Karpas-422 (cell line): ENCODE measurements at places on chromosomes 6 and 20.

GRCh38 chr20:16296931-16297330 lies 276.3 kb downstream of the KIF16B start:
- no peak for DNase-seq
- no peak overlapping the region for H3K27ac ChIP-seq
- H3K27me3 ChIP-seq = no peaks in the 10 kb centered on the region
- H3K4me3 ChIP-seq = no peak overlapping the region

DNA sequence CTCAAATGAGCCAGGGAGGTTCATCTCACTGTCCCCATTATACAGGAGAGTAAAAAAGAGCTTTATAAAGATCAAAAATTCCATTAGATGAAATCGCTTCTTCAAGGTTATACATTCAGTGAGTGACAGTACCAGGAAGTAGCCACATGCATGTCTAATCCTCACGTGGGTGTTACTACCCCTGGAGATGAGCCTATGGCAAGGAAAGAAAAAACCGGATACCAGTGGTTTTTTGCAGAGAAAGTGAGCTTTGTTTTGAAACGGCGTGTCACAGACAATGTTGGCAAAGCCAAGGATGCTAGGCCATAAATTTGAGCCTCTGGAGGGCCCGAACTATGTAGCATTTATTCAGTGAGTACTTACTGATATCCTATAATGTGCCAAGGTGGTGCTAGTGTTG lies 215.0 kb upstream of the RIN2 start:
- H3K27ac ChIP-seq = no peak overlapping the region
- H3K4me3 ChIP-seq = no peak overlapping the region
- no peaks in the 10 kb centered on the region for H3K4me1 ChIP-seq
- no peak for DNase-seq

GRCh38 chr6:84764332-84765049 lies at the start of gene TBX18:
Gene TBX18, minus strand, starts transcription at chr6:84764598. Its CDS starts 417 bp downstream, at chr6:84764181.
- no peak for DNase-seq
- no peak within 1 kb of the TSS for H3K4me3 ChIP-seq
- no peak within 1 kb of the TSS for H3K27ac ChIP-seq
- no peaks in the 10 kb centered on the region for H3K4me1 ChIP-seq

DNA sequence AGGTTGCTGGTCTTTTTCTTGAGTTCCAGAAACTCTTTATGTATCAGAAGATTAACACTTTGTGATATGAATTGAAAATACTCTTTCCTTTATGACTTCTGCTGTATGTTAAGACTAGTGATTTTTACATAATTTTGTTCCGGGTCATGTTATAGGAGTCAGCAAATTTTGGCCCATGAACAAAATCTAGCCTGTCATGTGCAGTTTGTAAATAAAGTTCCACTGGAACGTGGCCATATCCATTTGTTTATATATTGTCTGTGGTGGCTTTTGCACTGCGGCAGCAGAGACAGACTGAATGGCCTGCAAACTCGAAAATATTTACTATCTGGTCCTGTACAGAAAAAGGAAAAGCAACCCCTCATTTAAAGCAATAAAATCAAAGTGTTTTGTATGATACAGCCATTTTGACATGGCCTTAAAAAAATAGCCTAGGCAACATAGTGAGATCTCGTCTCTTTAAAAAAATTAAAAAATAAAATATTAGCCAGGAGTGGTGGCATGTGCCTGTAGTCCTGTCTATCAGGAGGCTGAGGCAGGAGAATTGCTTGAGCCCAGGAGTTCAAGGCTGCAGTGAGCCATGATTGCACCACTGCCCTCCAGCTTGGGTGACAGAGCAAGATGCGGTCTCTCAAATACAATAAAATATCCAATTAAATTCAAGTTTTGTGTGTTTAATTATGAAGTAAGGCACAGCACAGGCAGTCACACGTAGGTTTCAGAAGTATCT lies 36.9 kb downstream of the SNX9 start:
- no peaks in the 10 kb centered on the region; the same call in 1 of the 2 replicates for H3K27me3 ChIP-seq
- H3K36me3 ChIP-seq = no peaks in the 10 kb centered on the region
- no peak overlapping the region for H3K27ac ChIP-seq
- no peak overlapping the region for H3K4me3 ChIP-seq
- H3K4me1 ChIP-seq = no peaks in the 10 kb centered on the region

- H3K27ac ChIP-seq = peak overlapping the region; percentile 45; the same call in 1 of the 2 replicates
- peaks cover 24% of the 10 kb centered on the region for H3K4me1 ChIP-seq
- H3K27me3 ChIP-seq = no peaks in the 10 kb centered on the region
- H3K4me3 ChIP-seq = peak overlapping the region; percentile 66; the same call in 1 of the 2 replicates
- DNase-seq = no peak
These were observed 1.6 kb upstream of the RBCK1 start for GRCh38 chr20:406200-407132.

GRCh38 chr6:139820210-139820609 lies 445.8 kb upstream of the CITED2 start:
- DNase-seq = no peak
- H3K4me3 ChIP-seq = no peak overlapping the region
- no peaks in the 10 kb centered on the region for H3K27me3 ChIP-seq
- no peaks in the 10 kb centered on the region for H3K36me3 ChIP-seq
- no peaks in the 10 kb centered on the region for H3K4me1 ChIP-seq

DNA sequence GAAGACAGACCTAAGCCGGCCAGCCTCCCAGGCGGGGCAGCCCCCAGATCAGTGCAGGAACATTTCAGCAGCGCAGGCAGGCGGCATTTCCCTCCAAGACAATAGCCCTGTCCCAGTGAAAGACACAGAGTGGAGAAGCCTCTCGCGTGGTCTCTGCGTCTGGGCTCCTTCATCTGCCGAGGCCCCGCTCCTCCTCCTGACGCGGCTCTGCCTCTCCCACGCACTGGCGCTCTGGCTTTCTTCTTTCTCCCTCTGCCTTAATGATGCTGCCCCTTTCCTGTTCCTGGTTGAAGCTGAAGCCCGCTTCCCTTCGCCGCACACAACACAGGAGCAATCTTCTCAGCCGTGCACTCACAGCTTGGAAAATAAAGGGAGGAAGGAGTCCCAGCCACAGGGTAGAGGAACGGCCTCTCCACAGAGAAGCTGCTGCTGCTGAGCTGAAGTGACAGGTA lies 347.5 kb downstream of the CDH4 start:
- DNase-seq = no peak
- H3K27me3 ChIP-seq = no peaks in the 10 kb centered on the region
- H3K4me1 ChIP-seq = no peaks in the 10 kb centered on the region

- no peak for DNase-seq
- no peak overlapping the region for H3K4me3 ChIP-seq
- no peaks in the 10 kb centered on the region for H3K27me3 ChIP-seq
- no peaks in the 10 kb centered on the region for H3K4me1 ChIP-seq
These were observed 877.3 kb upstream of the MAP3K7 start for GRCh38 chr6:91464201-91464600.

DNA sequence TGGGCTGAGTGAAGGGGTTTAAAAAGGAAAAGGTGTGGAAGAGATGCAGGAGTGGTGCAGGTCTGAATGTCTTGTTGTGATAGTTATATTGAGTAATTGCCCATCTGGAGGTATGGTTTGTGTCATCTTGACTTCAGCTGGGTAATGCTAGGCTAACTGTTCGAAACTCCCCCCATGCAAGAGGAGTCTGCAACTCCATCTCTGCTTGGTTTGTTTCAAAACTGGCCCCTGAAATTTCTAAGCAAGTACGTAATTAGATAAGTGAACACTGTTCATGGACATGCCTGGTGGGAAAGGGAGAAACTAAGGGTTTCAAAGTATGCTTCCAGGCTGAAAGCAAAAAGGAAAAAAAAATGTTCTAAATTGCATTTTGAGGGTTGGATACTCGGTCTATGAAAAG lies 17.1 kb downstream of the TTK start:
- no peaks in the 10 kb centered on the region for H3K4me1 ChIP-seq
- no peak for DNase-seq
- no peak overlapping the region for H3K4me3 ChIP-seq
- H3K27me3 ChIP-seq = no peaks in the 10 kb centered on the region
- H3K36me3 ChIP-seq = peaks cover 66% of the 10 kb centered on the region

DNA sequence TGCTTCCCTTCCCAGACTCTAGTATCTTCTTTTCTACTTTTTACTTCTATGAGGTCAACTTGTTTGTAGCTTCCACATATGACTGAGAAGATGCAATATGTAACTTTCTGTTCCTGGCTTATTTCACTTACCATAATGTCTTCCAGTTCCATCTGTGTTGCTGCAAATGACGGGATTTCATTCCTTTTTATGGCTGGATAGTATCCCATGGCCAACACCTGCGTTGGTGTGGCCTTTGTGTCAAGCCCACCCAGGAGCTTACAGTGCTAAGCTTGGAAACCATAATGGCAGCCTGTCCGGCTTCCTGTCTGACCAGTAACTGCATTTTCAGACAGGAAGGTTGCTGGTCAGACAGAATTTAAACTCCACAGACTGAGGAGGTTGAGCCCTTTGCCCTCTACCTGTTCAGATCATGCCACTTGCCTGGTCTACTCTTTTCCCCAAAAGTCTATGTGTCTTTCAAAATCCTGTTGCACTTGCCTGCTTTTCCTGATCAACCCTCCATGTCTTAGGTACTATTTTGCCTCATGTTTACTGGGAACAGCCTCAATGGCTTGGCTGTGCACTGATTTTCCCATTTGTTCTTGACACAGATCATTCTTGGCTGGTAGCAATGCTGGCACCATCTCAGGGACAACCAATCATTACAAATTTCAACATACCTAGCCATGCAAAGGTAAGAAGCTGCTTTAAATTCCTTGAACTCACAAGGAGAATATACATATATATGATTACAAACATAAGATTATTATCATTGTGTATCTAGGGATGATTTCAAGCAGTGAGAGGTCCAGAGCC lies 114.3 kb upstream of the PLEKHG1 start:
- peaks cover 5% of the 10 kb centered on the region; the same call in 1 of the 2 replicates for H3K4me1 ChIP-seq
- DNase-seq = no peak
- H3K36me3 ChIP-seq = no peaks in the 10 kb centered on the region
- H3K27ac ChIP-seq = no peak overlapping the region

DNA sequence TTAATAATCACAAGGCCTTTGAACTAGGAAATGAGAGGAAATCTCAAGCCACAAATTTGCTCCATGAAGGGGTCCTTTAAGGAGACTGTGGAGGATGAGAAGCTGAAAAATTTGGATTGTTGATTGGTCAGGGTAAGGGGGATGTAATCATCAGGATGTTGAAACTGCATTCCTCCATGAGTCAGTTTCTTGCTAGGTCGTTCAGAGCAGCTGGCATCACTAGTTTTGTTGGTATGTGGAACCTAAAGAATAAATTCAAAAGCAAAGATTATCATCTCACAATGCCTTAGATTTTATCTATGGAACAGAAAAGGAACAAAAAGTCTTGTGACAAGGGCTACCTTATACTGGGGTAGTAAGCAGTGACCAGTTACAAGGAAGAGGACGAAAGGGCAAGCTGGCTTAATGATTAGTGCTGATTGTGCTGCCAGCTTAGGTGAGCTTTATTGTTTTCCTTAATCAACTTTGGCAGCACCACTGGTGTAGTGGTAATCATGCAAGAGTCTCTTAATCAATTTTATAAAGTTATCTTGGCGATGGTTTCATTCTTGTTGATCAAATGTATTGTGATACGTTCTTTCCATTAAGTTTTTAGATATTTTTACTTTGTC lies 36.6 kb downstream of the CRISP2 start:
- H3K36me3 ChIP-seq = no peaks in the 10 kb centered on the region
- H3K4me1 ChIP-seq = no peaks in the 10 kb centered on the region
- H3K27me3 ChIP-seq = no peaks in the 10 kb centered on the region
- DNase-seq = no peak
- no peak overlapping the region for H3K4me3 ChIP-seq

DNA sequence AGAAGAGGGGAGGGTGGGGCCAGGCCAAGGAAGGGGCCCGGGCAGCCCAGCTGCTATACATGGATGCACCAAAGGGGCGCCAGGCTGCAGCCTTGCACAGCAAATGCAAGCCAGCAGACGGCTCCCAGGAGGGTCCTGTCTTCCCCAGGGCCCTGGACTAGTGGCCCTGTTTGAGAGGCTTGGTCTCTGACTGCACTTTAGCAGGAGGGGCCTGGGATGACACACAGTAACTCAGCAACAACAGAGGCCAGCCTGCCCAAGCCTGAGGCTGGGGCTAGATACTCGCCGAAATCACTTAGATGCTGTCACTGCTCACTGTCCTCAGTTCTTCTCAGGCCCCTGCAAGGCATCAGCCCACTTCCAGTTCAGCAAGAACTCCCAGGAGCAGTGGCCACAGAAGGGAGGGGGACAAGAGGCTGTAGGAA lies 73.5 kb downstream of the TRAM2 start:
- peaks cover 32% of the 10 kb centered on the region for H3K4me1 ChIP-seq
- DNase-seq = peak; percentile 64
- no peak overlapping the region for H3K4me3 ChIP-seq
- H3K27ac ChIP-seq = no peak overlapping the region
- peaks cover 6% of the 10 kb centered on the region; the same call in 1 of the 2 replicates for H3K36me3 ChIP-seq

DNA sequence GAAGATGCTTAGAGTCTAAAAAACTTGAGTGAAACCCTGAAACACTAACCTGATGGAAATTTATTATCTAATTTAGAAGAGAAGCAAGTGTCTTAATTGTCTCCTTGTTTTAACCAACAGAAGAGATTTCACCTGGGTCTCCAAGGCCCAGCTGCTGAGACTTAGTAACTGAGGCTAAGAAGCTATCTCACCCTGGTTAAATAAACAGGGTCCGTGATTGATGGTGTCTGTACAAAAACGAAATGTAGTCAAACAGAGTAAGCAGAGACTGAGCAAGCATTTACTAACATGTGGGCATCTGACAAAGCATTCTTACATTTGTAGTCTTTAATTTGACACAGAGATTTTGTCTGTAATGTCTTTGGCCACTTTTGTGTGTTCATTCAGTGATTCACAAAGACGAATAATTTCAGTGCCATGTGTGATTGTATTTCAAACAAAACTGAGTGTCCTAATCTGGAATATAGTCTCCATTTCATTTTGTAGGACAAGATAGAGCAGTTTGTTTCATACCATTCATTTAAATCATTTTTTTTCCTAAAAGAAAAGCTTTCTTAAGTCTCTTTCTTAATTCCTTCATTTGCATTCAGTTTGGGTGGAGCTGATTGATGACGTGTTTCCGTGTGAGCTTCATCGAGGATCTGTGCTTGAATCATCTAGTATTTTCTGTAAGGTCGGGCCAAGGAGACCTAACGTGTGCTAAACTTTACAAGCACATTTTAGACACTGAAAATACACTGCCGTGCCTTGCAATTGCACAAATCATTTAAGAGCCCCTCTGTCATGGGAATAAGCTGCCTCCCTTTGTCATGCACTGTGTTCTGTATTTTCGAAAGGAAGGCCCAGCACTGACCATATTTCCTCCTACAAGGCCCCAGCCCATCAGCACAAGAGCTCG lies 170.6 kb upstream of the QKI start:
- H3K4me3 ChIP-seq = no peak overlapping the region
- no peak overlapping the region for H3K27ac ChIP-seq
- no peaks in the 10 kb centered on the region for H3K4me1 ChIP-seq
- H3K36me3 ChIP-seq = no peaks in the 10 kb centered on the region; the same call in 1 of the 2 replicates
- no peak for DNase-seq

GRCh38 chr6:51843456-51844056 lies 243.9 kb downstream of the PKHD1 start:
- no peaks in the 10 kb centered on the region for H3K4me1 ChIP-seq
- H3K4me3 ChIP-seq = no peak overlapping the region
- no peak overlapping the region for H3K27ac ChIP-seq
- H3K27me3 ChIP-seq = no peaks in the 10 kb centered on the region
- H3K36me3 ChIP-seq = no peaks in the 10 kb centered on the region

GRCh38 chr6:7701212-7701834 lies 24.6 kb upstream of the BMP6 start:
- no peaks in the 10 kb centered on the region for H3K27me3 ChIP-seq
- no peak overlapping the region for H3K27ac ChIP-seq
- no peak for DNase-seq
- no peaks in the 10 kb centered on the region for H3K4me1 ChIP-seq
- no peaks in the 10 kb centered on the region for H3K36me3 ChIP-seq
